T1000 (cell line): ENCODE measurements at places on chromosomes 6 and 20.

DNA sequence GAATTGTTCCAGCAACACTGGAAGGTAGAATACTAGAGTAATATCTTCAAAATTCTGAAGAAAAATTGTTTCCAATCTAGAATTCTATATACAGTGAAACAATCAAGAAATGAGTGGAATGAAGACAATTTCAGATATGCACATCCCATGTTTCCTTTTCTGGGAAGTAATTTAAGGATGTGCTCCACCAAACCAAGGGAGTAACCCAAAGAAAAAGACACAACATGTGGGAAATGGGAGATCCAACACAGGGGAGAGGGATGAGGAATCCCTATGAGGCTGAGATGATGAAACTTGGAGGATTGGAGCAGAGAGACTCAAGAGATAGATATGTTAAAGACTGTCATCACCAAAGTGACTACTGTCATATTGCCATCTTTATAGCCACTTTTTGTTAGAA is 9.8 kb upstream of the RNF24 start:
- DNase-seq, result no peak

DNA sequence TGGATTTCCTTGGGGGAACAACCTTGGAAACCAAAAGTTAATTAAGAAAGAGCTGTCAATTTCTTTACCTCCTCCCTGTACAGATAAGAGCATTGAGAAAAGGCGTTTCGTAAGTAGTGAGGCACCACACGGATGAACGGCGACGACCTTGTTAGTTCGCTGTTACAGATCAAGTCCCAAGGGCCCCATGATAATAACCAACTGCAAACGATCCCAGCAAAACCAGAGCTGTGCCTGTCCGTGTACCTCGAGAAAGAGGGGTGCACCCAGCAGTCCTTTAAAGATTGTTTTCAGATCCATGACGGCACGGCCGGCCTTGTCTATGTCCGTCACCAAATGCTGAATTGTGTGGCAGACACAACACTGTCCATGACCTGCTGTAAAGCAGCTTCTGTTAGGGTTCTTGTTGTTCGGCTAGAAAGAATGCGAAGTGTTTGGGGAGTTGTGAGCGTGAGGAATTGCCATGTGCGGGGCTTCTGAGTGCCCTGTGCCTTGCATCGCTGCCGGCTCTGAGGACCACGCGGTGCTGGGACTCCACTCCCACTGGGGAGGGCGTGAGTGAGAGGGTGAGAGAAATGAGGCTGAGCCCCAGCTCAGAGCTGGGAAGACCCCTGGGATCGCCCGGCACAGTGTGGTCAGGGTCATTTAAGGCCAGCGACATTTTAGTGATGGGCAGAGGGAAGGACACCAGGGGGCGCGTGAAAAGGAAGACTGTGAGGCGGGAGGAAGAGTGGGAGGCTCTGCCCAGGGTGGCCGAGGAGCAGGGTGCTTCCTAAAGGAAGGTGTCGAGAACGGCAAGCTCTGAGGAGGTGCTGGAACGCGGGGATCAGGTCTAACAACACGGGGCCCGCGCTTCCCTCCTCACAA is 136.8 kb upstream of the RPS6KA2 start:
- no peak for DNase-seq

DNA sequence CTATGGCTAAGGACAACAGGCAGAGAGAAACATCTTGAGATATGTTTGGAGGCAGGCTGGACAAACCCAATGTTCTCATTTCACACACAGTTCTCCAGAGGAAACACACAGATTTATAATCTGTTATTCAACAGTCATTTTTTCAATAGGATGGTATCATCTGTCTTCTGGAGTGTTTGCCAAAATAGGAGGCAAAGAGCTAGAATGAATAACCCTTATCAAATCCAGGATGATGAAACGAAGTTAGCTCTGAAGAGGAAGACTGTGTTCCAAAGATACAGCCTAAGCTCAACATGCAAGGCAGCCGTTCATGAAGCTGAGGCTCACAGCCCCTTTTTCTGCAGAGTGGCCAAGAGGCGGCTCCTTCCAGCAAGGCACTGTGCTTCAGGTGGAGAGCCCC is 70.8 kb downstream of the PPP1R3G start:
- DNase-seq, result no peak

DNA sequence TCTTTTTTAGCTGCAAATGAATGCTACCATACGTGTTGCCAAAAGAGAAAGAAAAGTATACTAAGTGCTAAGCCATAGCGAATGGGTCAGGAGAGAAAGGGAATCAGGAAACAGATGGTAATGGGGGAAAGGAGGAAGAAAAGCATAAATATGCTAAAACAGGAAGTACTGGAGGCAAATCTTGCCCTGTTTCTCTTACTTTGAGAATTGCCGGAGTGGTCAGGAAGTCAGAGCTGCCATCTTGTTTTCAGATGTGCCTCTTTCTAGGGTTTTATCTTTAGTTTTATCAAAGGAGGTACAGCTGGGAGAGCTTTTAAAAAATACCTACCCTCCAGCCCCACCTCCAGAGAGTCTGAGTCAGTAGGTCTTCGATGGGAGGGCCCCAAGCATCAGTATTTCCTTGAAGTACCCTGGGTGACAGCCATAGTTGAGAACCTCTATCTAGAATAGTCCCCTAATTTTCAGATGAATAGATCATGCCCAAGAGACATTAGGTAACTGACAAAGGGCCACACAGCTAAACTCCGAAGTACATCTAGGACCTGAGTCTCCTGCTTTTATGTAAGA is 193.3 kb downstream of the CLIC5 start:
- DNase-seq, result no peak

DNA sequence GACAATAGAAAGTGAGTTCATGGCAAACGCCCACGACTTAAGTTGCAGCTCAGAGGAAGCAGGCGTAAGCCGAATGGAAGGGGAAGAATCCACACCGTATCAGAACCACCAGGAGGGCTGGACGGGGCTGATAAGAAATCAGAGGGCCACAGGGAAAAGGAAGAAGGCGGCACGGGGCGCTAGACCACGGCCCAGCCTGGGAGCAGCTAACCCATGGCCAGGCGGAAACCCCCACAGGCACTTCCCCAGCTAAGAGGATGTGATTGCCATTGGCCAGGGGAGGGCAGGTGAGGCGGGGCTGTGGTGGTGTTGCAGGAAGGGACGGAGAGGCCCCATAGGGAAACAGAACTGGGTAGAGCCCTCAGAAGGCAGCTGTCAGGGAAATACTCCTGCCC is 174.0 kb upstream of the AFDN start:
- DNase-seq, result no peak

DNA sequence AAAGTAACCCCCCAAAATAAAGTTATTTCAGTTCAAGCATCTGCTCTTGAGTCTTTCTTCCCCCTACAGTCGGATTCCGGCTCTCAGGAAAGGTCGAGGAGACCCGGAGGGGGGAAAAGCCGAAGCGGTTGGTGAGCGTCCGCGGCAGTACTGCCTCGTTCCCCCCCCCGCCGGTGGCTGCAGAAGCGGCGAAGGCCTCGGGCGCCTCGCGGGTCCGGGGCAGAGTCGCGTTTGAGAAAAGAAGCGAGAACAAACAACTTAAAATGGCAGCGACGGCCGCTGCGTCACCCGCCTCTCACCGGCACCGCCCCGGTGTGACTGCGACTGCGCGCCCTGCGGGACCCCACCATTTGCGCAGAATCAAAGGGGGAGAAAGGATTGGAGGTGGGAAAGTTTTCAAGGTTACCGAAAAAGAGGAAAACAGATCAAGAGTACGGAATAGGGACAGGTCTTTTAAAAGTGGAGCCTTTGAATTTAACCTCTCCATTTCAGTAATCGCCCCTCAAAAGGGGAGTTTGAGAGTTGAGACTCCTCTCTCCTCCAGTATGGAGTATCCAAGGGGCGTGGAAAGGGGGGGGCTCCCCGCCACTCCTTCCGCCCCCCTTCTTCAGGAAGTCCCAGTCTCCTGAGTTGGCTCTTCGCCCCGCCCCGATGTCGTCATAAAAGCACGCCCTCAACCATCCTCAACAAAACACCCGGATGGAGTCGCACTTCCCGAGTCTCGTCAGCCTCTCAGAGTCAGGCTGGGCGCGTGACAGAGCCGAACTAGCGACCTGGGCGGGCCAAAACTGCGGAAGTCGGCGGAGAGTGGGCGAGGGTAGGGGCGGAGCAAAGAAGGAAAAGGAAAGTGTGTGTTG is 1.9 kb upstream of the C6orf62 start:
- peak; percentile 99 for DNase-seq

DNA sequence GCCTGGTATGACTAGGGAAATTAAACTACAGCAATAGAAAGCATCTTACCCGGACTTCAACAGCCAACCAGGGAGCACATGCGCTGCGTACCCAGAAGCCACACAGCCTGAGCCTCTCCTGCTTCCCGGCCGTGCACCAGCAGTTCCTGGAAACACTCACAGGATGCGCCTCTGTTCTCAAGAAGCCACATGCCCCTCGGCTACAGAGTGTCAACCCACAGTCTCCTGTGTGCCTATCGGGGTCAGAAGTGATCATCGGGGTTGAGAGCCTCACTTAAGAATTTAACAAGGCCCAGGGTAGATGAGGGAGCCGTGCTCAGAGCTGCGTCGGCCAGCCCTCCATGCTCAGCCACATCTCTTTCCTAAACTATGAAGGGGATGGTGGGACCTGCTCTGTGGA is 147.2 kb upstream of the GGTLC1 start:
- DNase-seq, result no peak

- peak; percentile 28 for DNase-seq
Measured at GRCh38 chr6:71510057-71510713, 221.6 kb downstream of the OGFRL1 start.

- DNase-seq, result no peak
Measured at GRCh38 chr6:165776691-165777090, 113.7 kb upstream of the PDE10A start.

GRCh38 chr6:85675030-85675819 is 32.5 kb upstream of the SYNCRIP start:
- no peak for DNase-seq
